ENCODE measurements at places on chromosomes 4 and X.

GRCh38 chrX:50677789-50678188, 136.2 kb downstream of the SHROOM4 start:
- DNase-seq: no peak

DNA sequence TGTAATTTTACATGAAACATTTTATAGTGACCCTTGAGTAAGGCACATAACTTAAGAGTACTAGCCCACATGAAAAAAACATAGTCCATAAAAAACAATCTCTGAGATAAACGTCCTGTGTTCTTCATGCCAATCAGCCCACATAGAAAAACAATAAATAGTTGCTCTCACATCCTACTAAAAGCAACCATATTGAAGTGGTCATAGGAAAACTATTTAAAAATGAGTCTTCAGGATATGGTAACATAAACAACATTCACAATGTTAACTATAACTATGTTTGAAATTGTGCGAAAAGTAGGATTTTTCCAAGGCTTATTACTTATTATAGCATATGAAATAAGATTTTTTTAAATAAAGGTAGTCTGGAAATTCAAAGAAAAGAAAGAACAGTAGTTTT, 77.1 kb upstream of the EPHA5 start:
- DNase-seq: no peak

DNA sequence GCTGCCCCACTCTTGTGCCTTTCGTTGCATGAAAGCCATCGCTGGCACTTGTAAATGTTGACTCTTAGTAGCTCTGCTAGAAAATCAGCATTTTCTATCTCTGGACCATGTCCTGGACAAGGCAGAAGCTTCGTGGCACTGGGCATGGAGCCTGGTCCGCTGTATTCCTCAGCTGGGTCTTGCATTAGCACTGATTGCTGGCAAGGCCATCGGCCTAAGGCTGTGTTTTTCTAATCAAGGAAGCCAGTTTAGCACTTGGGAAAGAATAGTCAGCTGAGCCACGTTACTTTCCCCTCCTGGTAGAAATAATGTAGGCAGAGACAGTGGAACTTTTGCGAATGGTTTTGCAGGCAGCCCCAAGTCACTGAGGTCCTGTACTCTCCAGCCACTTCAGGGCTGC, 180.2 kb upstream of the EOLA2 start:
- no peak for DNase-seq

DNA sequence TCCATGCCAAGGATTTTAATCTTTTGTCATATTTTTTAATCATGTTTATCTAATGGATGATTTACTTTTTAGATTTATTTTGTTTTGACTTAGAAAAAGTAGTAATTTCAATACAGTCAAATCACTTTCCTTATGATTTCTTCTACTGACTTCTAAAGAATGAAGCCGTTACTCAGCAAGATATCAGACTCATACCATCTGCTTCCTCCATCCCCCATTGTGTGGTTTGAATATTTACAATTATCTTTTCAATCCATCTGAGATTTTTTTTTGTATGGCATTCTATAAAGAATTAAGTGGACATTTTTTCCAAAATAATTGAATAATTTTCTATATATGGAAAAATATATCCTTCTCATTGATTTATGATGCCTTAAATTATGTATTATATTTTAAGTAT, 565.4 kb upstream of the ATOH1 start:
- no peak for DNase-seq

DNA sequence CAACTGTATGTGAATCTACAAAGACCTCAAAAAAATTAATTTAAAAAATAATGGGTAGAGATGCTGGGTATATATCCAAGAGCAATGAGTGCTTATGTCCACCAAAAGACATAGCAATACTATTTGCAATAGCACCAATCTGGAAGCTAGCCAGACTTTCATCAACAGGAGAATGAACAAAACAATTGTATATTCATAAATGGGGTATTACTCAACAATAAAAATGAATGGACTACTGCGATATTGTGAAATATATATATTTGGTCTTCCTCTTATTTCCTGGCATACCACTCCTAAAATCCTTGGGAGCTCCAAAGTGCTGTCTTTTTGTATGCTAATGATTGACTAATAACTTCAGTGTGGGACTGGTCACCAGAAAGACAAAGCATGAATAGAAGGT, 77.5 kb downstream of the MSN start:
- no peak for DNase-seq

GRCh38 chrX:16778545-16778944, 7.7 kb upstream of the TXLNG start:
- DNase-seq: no peak

GRCh38 chr4:5931526-5931925, 38.6 kb upstream of the CRMP1 start:
- no peak for DNase-seq
